ENCODE measurements at places on chromosomes 5 and 9.
A peak's percentile ranks its signal among the peaks of the same experiment; 100 is the strongest.

- DNase-seq: no peak
Measured at GRCh38 chr9:17776735-17777134, 197.9 kb downstream of the SH3GL2 start.

- no peak for DNase-seq
Measured at GRCh38 chr5:168669156-168669555, 90.0 kb upstream of the PANK3 start.

- DNase-seq: no peak
Measured at GRCh38 chr5:78893940-78894677, 91.0 kb downstream of the ARSB start.

DNA sequence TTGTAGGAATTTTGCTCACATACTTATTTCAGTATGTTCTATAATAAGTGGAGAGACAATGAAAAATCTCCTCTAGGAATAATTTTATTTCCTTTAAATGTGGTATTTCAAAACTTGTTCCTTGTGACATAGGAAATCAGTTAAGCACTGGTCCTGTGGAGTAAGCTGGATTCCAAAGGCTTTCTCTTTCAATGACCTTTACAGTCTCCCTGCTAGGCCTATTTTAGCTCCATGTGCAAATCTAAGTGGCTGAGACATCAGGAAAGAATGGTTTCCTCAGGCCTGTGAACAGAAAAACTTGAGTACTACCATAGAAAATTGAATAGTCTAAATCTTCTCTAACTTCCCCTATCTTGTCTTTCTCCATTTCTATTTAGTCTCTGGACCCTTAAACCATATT lies 514.2 kb upstream of the TLE4 start:
- no peak for DNase-seq

- no peak for DNase-seq
Measured at GRCh38 chr5:112811023-112811422, 50.1 kb upstream of the SRP19 start.

- DNase-seq: no peak
Measured at GRCh38 chr5:167245868-167246267, 1045.6 kb upstream of the WWC1 start.

GRCh38 chr5:180590543-180591310 lies 572 bp downstream of the SCGB3A1 start:
- DNase-seq: no peak

DNA sequence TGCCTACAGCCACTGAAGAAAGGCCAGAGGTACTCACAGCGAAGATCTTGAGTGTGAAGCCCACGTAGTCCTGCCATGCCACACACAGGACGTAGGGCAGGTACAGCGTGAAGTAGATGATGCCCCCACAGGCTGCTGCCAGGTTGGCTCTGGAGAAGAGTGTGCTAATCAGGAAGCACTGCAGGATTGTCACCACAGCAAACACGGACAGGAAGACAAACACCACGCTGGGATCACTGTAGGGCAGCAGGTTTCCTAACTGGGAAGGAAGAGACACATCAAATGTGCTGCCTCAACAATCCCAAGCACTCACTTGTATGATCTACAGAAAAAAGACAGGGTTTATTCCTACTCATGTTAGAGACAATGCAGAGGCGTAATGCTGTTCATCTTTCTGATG lies 63.0 kb downstream of the NIPSNAP3B start:
- no peak for DNase-seq

DNA sequence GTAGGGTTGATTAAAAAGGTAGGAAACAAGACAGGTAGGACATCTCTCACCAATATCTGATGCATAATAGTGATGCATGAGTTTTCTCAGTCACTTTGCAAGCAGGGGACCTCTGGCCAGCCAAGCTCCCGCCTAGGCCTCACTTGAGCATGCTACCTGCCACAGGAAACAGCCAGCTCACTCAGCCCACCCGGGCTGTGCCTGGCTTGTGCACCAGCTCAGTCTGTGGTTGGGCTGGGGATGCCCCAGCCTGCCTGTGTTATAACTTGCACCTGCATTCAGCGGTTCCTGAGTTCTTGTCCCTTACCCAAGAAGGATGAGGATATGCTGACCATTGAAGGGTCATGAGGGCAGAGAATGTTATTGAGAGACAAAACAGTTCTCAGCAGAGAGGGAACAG lies 172.8 kb upstream of the PLCXD3 start:
- no peak for DNase-seq

- no peak for DNase-seq
Measured at GRCh38 chr9:137369911-137370764, 52.8 kb downstream of the EXD3 start.

GRCh38 chr9:131598121-131598520 lies 52.8 kb downstream of the PRRT1B start:
- no peak for DNase-seq

- no peak for DNase-seq
Measured at GRCh38 chr5:29853711-29854220, 1339.7 kb upstream of the CDH6 start.

DNA sequence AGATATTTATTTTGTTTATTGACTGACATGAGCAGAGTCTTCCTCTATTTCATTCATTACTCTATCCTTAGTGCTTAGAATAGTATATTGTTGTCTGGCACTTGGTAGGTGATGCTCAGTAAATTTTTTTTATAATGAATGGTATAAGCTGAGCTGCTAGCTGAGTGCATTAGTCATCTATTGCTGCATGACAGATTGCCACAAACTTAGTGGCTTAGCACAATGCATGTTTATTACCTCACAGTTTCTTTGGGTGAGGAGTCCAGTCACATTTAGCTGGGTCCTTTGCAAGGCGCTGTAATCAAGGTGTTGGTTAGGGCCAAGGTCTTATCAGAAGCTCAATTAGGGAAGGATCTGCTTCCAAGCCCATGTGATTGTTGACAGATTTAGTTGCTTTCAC lies 23.1 kb downstream of the SMAD5 start:
- no peak for DNase-seq

DNA sequence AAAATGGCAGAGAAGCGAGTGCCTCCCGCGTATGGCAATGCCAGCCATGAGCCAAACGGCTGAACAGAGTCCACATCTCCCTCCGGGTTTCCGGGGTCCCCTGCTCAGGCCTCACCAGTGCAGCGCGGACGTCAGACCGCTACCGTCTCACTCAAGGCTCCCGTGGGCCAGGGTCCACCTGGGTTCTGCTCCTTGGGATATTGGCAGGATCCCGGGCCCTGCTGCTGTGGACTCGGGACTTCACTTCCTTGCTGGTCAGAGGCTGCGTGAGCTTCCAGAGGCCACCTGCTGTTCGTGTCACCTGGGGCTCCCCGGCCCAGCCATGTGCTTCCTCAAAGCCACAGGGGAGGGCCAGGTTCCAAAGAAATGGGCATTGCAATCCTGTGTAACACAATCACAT lies 38.4 kb upstream of the CLPTM1L start:
- no peak for DNase-seq

DNA sequence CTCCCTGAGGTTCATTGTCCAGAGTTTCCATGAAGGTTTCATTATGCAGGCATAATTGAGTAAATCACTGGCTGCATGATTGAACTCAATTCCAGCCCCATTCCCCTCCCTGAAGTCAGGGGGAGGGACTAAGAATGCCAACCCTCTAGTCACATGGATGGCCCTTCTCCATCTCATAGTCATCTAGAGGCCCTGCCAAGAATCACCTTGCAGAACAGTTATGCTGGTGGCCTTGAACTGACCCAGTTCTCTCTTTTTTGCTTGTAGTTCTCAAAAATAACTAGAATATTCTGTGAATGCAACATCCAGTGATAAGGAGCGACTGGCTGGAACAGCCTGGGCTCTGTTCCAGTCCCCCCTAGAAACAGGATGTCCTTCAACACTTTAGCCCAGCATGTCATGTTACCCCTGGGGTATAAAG lies 31.7 kb downstream of the SLC35A4 start:
- peak; percentile 71 for DNase-seq

- DNase-seq: no peak
Measured at GRCh38 chr9:34001298-34001697, 47.4 kb downstream of the UBAP2 start.

DNA sequence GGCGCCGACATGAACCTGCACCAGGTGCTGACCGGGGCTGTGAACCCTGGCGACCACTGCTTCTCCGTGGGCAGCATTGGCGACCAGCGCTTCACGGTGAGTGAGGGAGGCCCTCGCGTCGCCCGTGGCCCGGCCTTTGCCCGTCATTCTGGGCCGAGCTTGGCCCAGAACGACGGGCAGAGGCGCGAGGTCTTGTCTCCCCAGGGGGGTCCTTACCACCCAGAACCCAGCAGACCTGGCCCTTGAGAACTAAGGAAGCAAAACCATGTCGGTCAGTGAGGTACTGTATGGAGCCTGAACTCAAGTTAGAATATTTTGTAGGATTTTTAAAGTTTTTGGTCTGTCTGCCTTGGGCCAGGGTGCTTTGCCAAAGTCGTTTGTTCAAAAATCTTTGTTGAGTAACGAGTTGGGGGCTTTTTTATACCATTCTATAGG lies 691 bp downstream of the DMXL1 start:
- DNase-seq: no peak
